NCI-H446 (cell line): ENCODE measurements at places on chromosomes 5 and 9.
A peak's percentile ranks its signal among the peaks of the same experiment; 100 is the strongest.

DNA sequence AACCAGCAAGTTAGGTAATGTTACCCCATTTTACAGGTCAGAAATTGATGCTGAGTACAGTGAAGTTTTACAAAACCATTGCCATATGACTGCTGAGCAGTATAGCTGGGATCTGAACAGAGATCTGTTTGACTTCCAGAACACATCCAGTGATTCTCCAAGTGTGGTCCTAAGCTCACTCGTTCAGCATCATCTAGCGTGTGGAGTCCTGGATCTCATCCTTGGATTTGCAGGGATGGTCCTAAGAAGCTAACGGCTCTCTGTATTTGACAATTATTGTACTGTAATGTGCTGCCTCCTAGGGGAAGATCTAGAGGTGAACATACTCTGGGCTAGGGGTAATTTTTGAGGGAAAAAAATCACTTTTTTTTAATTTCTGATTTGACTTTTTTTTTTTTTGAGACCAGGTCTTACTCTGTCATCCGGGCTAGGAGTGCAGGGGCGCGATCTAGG, 1.4 kb downstream of the SLC26A2 start:
- no peak for DNase-seq

- DNase-seq: no peak
Observed at GRCh38 chr5:61567337-61567736, 235.3 kb downstream of the ZSWIM6 start.

- DNase-seq: peak; percentile 85
Observed at GRCh38 chr5:42423285-42424165, at the start of gene GHR. Gene GHR (plus strand): TSS chr5:42423439. CDS start chr5:42565875, 142,436 bp downstream.

- no peak for DNase-seq
Observed at GRCh38 chr9:35569206-35569605, 35.9 kb upstream of the TESK1 start.

GRCh38 chr5:122200865-122201264, 71.5 kb downstream of the ZNF474 start:
- no peak for DNase-seq

GRCh38 chr9:101369286-101369685, 15.5 kb downstream of the BAAT start:
- no peak for DNase-seq

DNA sequence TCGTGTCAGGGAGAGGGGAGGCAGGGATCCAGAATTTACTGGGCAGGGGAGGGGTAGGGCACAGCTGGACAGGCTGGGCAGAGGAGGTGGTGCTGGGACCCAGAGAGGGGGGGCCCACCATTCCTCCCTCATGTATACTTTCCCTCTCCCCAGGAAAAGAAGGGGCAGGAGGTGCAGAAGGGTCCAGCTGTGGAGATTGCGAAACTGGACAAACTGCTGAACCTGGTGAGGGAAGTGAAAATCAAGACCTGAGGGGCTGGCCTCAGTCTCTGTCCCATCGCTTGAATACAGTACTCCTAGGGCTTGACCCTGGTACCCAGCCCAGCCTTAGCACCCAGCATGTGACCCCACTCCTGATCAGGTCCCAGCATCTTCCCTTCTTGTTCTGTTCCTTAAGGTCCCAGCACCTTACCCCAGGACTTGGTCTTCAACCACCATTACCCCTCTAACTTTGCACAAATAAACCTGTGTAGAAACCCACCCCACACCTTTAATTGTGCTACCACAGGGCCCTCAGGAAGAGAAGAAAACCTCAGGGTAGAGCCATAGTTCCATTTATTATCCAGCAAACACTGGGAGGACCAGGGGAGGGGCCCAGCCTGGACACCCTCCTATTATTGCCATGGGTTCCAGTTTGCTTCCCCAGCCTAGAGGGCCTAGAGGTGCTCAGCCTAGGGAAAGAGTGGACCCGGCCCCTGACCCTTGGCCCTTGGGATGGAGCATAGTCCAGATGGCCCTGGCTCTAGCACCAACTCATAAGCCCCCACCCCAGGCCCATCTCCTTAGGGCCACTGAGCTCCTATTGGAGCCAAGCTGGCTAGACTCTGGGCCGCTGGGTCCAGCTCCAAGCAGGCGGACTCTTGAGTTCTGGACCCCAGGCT, 2.0 kb downstream of the ENHO start:
- no peak for DNase-seq

DNA sequence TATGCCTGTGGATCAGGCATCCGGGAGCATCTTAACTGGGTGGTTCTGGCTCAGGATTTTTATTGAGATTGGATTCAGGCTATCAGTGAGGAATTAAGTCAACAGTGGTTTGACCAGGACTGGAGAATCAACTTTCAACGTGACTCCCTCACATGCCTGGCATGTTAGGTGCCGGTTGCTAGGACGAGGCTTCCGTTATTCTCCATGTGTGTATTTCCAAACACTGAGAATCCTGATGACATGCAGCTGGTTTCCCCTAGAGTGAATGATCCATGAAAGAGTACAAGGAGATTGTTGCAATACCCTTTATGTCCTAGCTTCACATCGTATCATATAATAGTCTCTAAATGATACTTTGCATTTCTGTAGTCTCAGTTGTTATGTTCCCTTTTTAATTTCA, 529.2 kb downstream of the ANXA1 start:
- no peak for DNase-seq

GRCh38 chr5:119365847-119366539, 10.2 kb downstream of the TNFAIP8 start:
- no peak for DNase-seq

DNA sequence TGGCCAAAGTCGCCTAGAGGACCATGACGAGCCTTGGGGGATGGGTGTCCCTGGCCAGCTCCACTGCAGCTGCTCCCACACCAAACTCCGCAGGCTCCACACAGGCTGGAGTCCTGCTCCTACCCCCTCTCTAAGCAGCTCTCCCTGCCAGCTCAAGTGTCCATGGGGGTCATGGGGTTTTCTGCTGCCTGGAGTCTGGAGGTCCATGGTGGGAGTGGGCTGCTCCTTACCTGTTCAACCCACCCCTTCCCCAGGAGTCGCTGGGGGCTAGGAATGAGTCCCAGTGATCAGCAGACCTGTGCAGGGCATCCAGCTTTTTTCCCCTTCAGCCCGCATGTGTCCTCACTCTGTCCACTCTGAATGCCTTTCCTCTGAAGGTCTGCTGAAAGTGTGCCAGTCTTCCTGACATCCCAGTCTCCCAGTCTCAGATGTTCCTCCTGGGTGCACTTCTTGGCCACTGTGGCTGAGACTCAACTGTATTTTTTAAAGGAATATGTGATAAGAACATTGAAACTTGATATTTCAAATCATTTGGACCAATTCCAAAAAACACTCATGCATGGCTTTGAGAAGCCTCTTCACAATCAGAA, 261.3 kb upstream of the ANKH start:
- DNase-seq: no peak

DNA sequence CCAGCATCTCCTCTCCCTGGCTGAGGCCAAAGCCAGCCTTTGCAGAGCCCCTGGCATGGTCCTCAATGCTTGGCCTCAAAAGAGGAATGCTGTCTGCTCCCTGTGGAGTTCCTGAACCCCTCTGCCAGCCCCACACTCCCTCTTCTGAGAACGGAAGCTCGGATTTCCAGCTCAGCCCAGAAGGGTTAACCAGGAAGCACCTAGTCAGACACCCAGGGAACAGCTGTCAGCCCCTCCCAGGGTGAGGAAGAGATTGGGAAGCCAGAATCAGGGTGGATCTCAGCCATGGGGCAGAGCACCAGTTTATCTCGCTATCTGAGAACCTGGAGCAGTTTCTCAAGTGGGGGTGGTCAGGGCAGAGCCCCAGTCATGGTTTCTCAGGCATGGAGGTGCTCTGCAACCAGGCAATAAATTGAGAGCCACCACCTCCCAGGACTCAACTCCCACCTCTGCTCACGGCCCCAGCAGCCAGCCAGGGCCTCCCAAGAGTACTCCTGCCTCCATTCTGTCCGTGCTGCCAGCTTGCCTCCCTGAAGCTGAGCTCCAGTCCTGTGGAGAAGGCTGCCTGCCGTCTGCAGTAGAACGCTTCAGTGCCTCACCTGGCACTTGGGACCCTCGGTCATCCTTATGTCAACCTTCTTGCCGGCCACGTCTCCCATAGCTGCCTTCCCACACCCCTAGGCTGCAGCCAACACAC, 7.6 kb downstream of the FOXE1 start:
- DNase-seq: peak; percentile 29

- no peak for DNase-seq
Observed at GRCh38 chr9:120608421-120608820, 28.5 kb upstream of the CDK5RAP2 start.

DNA sequence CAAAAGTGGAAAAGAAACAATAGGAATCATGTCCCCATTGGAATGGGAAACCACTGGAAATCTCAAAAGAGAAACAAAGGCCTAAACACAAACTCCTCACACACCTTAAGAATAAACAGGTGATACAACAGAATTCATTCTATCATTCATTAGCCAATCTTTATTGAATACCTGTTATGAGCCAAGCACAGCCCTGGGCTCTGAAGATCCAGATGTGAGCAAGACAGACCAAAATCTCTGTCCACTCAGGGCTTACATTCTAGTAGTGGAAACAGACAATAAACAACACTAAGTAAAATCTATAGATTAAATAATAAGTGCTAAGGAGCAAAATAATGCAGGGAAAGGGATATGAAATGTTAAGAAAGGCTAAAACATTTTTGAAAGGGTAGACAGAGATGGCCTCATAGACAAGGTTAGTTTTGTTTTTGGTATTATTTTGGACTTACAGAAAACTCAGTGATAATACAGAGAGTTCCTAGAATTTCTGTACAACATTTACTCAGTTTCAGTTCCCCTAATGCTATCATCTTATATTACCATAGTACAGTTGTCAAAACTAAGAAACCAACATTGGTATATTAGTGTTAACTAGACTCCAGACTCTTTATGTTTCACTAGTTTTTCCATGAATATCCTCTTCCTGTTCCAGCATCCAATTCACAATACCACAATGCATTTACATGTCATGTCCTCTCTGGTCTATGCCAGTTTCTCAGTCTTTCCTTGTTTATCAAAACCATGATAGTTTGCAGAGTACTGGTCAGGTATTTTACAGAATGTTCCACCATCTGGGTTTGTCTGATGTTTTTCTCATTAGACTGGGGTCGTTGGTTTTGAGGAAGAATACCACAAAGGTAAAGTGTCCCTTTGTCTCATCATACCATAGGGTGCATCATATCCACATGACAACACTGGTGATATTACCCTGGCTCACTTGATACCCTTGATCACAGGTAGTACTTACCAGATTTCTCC, 103.7 kb downstream of the SIL1 start:
- no peak for DNase-seq

- no peak for DNase-seq
Observed at GRCh38 chr5:4700871-4701270, 439.3 kb upstream of the ADAMTS16 start.

DNA sequence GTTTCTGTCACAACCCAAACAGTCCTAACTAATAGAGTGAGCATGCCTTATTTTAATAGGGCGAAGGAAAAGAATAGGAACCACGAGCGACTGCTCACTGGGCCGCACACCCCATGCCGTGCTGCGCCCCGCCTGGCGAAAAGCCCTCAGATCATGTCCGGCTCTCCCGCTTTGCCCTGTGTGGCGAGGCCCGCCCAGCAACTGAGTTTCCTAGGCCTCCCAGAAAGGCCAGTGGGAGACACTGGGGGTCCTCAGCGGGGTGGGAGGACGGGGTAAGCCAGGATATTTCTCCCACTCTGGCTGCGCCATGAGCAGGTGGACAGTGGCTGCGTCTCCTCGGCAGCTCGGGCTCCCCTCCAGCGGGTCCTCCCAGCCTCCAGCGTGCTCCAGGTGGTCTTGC, 138.0 kb downstream of the GAPVD1 start:
- no peak for DNase-seq

DNA sequence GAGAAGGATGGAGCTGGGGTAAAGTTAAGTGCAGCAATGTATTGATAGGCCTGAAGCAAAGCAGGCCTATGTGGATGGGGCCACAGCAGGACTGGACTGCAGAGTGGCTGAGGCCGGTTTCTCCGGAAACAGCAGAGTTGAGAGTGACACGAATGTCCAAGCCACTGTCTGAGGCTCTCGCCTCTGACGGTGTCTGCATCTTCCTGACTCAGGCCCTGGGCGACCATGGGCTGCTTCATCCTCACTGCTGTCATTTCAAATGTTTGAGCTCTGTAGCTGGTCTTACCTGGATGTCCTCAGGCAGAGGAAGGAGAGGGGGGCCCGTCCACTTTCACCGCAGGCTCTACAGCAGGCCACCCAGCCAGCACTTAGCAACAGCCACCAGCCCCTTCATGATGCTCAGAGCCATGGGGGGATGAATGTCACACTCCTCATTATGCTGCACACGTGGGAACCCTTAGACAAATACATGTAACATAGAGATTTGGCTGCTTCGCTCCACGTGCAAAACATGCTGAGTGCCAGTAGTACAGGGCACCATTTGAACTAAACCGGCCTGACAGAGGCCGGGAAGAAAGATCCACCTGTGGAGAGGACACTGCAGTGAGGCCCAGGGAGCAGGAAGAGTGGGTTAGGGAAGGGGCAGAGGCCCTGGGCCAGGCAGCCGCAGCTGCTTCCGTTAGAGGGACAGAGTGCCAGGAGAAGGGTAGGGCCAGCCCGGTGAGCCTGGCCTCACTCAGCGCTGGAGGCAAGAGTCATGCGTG, 31.7 kb upstream of the NXNL2 start:
- DNase-seq: no peak

DNA sequence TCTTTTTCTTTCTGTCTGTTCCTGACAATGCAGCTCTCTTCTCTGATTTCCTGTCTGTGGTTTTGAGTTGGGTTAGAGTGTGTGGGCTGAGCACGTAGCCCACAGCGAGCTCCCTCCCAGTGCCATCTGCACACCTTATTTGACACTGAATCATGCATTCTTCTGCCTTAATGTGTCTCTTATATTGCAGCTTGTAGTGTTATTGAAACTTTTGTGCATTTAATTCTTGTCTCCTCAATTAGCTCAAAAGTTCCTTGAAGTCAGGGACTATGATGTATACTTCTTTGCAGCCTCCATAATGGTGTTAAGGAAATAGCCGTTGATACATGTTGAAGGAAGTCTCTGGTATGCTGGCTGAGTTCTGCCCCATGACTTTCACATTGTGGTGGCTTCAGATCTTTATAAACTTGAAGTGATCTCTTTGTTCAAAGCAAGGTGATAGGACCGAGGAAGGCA, 576.2 kb upstream of the CLINT1 start:
- no peak for DNase-seq

DNA sequence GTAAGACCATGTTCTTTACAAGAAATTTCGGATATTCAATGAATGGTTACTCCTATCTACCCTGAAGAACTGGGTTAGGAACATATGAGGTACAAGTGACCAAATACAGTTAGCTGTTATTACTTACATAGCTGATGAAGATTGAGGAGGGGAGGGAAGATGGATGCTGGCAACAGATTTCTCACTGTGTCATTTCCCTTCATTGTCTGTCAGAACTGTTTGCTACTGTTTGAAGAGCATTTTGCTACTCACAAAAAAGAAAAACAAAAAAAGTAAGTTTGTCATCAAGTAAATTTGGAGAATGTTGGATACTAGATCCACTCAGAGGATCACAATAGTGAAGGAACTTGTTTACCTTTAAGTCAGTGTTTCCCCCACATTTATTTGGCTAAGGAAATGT, 53.7 kb downstream of the ENC1 start:
- DNase-seq: no peak
